ENCODE measurements at places on chromosomes 4 and X. TPM values are rescaled to one million over a fixed set of nuclear protein-coding genes. Genes with fewer than 3 reads are reported as not detected.

The AR gene
- total RNA-seq, result not detected

The AWAT2 gene
- total RNA-seq, result not detected

The RAB40A gene
- 0.26 TPM for total RNA-seq

The IL15 gene
- 2.7 TPM for total RNA-seq

DNA sequence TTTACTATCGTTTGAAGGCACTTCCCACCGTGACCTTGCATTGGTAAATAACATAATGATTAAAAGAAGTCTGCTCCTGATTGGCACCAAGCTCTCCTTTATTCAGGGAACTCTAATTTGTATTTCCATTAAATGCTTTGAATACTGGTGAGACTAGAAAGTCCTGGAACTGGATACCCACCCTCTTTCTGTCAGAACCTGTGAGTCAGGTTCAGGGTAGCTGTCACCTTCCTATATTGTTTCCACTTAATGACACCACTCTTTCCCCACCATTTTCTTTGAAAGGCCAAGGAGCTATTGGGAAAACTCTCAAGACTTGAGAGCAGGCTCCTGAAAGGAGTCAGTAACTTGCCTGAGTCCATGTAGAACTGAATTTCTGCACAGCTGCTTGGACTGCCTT lies 55.9 kb upstream of the RASSF6 start:
- no peak for ATAC-seq

- no peak for ATAC-seq
Observed at GRCh38 chrX:68820476-68821110, 8.2 kb upstream of the EFNB1 start.

GRCh38 chrX:39616731-39617130 lies 481.0 kb downstream of the BCOR start:
- peak; percentile 14 for ATAC-seq

- ATAC-seq, result no peak
Observed at GRCh38 chr4:90375081-90375480, 247.9 kb downstream of the CCSER1 start.

GRCh38 chr4:128516301-128516969 lies 228.8 kb upstream of the PGRMC2 start:
- no peak for ATAC-seq

DNA sequence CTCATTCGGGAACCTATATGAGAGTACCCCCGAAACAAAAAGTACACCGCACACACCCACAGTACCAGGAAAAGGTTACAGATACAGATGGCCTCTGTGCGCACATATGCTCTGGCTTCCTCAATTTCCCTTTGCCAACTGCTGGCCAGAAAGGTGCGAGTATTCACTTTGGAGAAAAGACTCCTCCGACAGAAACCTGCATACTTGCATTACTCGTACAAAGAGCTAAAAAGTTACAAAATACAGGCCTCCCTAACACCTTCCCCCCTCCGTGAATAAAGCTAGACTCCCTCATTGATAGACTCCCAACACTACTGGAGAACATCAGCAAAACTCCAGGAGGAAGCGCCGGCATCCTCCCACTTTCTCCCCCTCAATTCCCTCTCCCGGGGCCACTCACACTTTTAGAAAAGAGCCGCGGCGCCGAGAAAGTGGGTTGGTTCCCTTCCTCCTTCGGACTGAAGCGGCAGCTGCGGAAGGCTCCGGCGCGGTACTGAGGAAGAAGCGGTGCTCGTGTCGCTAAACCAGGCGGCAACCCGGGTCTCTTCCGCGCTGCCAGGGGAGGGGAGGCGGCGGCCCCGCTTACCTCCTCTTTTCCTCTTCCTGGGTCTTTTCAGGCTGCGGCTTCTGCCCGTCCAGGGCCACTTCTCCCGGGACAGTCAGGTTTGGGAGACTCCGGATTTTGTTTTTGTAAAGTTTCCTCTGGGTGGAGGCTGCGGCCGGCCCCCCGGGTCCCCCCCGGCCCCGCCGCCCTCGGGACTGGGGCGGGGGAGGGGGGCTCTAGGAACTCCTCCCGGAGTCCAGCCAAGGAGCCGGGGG lies 1.1 kb downstream of the FBXW7 start:
- no peak for ATAC-seq

GRCh38 chr4:7450775-7451433 lies 16.2 kb upstream of the PSAPL1 start:
- ATAC-seq, result no peak

GRCh38 chr4:162782778-162783525 lies 383.7 kb downstream of the NAF1 start:
- ATAC-seq, result no peak
